Activated naive CD4-positive, alpha-beta T cell treated with anti-CD3 and anti-CD28 coated beads for 36 hours (primary cell): ENCODE measurements at places on chromosomes 7 and 10. TPM values are rescaled to one million over a fixed set of nuclear protein-coding genes. Genes with fewer than 3 reads are reported as not detected.

DNA sequence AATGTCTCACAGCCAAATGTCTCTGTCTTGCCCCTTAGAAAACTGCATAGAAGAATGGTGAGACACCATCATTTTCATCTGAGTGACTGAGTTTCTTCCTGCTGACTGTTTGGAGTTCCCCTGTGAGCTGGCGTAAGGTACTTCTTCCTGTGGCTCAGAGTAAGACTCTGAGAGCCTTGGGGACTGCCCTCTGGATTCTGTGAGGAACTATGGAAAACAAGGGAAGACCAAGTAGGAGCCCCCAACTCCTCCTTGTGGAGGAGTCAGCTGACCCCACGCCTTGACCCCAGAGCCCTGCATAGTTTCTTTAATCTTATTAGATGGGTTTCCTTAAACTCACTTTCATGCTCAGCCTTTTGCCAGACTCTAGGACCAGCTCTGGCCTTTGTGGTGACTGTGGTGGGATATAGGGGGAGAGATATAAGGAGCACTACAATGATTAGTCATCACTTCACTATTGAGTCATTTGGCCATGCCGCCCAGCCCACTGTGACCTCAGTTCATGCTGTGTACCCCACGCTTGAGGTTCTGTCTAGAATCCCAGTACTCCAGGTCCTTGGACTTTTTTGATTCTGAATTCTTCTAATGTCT is 51.8 kb upstream of the FAM133B start:
- peak; percentile 71 for DNase-seq

- DNase-seq: no peak
Observed at GRCh38 chr10:49174261-49174925, 13.8 kb downstream of the TMEM273 start.

ATAD1 gene
- total RNA-seq: 47.4 TPM

AGR3 gene
- not detected for total RNA-seq

GRID1 gene
- not detected for total RNA-seq

- DNase-seq: peak; percentile 14
Observed at GRCh38 chr7:139829025-139829774, at the start of gene TBXAS1. TSS of gene TBXAS1 (plus strand) at chr7:139829264. CDS start at chr7:139829391, 127 bp downstream.

ASZ1 gene
- total RNA-seq: not detected

DNA sequence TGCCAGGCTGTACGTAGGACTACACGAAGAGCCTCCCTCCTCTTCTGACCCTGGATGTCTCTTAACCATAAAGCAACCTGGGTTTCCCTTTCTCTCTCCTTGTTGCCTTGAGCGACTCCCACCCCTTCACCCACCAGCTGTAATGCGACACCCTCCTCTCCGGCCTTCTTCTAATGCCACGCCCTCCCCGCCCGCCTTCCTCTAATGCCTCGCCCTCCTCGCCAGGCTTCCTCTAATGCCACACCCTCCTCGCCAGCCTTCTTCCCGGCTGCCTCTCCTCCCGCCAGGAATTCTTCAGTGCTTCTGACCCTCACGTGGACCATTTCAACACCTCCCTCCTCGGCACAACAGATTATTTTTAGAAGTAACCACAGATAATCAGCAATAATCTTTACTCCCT is 348.5 kb upstream of the SHH start:
- DNase-seq: no peak

HOXA1 gene
- total RNA-seq: 0.30 TPM

- DNase-seq: no peak
Observed at GRCh38 chr10:125068406-125068805, 92.0 kb downstream of the CTBP2 start.

ADAM12 gene
- total RNA-seq: not detected

DNA sequence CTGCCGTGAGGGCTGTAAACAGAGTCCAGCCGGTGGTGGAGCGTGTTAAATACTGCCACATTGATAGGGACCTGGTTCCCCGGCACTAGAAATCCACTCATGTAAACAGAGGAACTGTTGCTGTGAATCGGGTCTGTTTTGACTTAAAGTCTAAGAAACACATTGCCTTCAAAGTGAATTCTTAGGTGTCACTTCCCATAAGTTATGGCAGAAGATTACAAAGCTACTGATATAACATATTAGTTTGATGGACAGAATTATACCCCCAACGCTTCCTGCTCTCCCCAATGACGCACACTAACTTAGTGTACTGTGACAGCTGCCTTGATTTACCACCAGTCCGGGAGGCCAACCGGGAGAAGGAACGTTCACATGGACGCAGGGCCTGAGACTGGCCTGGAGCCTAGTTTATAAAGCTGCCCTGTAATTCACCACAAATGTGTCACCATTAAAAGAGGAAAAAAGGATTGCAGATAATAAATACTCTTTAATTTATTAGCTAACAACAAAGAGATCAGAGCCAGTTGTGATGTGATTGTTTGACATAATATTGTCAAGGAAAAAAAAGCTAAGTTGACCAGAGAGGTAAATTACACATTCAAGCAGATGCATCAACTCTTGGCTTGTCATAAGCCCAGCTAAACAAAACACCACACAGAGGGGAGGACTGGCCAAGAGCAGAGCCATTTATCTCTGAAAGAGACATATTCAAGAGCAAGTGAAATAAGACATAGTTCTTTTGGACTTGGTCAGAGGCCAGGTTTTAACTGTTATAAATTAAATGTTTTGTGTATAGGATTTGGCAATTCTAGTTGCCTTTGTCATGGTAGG is 820.6 kb downstream of the LRMDA start:
- no peak for DNase-seq

NANOS1 gene
- 0.52 TPM for total RNA-seq

CAPZA2 gene
- 127 TPM for total RNA-seq

SERPINE1 gene
- total RNA-seq: not detected

DNA sequence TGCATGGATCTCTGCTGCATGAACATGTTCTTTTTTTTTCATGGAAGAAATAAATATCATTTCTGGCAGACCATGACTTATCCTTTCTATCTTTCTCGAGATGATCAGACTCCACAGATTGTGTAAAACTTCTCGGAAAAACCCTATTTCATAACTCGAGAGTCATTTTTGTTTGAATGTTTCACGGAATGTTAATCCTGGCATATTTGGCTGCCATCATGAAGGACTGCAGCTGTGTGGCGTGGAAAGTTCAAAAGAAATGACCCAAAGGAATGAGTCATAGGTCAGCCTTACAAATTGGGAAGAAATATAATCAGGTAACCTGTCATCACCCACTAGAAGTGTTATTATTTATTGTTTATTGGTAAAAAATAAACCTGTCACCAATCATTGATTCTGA is 566.8 kb downstream of the SDK1 start:
- DNase-seq: no peak

RASA4B gene
- total RNA-seq: 16.2 TPM

GRCh38 chr7:750111-750905 is 23.2 kb upstream of the PRKAR1B start:
- no peak for DNase-seq

ZEB1 gene
- total RNA-seq: 24.8 TPM

CALHM1 gene
- not detected for total RNA-seq

DNA sequence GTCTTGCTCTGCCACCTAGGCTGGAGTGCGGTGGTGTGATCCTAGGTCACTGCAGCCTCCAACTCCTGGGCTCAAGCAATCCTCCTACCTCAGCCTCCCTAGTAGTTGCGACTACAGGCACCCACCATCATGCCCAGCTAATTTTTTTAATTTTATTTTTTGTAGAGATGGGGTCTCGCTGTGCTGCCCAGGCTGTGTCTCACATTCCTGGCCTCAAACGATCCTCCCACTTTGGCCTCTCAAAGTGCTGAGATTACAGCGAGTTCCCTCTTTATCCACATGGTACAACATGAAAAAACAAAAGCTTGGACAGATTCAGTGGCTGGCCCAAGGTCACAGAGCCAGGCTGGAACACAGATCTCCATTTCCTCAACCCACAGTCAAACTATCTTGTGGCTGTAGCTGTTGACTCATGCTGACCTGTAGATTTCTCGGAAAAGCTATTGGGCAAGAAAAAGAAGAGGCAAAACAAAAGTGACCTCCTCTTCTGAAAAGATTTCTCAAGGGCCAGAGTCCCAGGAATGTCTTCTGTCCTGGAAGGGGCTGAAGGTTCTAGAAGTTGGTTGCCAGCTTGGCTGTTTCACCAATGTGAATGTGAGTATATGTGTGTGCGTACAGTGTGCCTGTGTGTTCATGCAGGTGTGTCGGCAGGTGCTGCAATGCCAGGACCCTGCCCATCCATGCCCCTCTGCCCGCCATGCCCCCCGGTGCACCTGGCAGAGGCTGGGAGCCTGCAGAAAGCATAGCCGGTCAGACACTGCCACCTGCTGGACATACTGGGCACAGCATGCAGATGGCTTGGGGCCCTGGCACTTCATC is 28.4 kb downstream of the TMEM130 start:
- DNase-seq: peak; percentile 79

DNA sequence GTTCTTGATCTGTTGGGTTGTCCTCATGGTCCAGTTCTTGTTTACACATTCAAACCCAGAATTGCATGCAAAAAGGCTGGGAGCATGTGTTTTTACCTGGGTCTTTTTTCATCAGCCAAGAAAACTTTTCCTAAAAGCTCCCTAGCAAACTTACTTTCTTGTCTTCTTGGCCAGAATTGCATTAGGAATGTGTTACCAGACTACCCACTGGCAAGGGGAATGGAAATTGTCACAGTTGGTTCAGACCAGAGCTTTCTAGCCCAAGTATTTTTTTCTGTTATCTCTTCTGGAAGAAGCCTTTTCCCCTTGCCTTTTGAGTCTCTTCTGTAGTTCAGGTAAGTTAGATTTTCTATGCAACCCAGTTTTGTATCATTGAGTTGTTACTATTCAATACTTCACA is 77.5 kb downstream of the BMPR1A start:
- no peak for DNase-seq

DNA sequence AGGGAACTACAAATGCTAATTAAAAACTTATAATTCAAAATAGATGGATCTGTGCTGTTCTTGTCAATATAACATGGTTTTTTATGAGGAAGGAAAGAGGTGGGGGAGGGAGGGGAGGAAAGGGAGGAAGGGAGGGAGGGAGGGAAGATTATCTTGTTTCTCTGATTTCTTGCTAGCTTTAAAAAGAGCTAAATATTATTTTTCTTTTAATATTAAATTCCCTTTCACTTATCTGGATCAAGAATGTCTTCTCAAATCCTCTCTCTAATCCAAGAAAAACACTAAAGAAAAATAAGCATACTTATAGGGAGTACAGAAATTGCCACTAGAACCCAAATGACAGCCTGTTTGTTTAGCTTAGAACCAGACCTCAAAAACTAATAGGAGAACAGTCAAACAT is 55.2 kb downstream of the LRRN3 start:
- no peak for DNase-seq

FAM3C gene
- total RNA-seq: 11.5 TPM

GRCh38 chr10:35129185-35129674 is 2.6 kb downstream of the CREM start:
- no peak for DNase-seq

TRIM50 gene
- not detected for total RNA-seq

- DNase-seq: no peak
Observed at GRCh38 chr10:78706256-78706655, 362.5 kb upstream of the ZMIZ1 start.

DNA sequence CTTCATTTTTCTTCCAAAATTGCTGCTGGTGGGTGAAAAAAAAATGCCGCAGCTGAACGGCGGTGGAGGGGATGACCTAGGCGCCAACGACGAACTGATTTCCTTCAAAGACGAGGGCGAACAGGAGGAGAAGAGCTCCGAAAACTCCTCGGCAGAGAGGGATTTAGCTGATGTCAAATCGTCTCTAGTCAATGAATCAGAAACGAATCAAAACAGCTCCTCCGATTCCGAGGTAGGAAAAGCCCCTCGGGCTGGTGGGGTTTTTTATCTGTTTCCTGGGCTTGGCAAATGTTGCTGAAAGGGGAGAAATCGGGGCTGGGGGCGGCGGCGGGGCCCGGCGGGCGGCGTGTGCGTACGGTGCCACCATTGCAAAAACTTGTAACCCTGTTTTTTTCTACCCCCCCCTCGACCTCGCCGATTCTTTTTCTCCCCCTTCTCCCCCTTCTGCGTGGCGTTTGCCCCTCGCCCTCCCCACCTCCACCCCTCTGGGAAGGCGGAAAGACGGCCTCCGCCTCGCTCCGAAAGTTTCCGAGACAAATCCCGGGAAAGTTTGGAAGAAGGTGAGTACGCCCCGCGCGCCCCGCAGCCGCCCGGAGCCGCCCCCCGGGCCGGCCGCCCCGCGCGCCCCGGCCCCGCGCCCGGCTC is 789 bp downstream of the TCF7L2 start:
- DNase-seq: peak; percentile 58

GRCh38 chr7:84837405-84837804 is 349.5 kb downstream of the SEMA3D start:
- DNase-seq: no peak

GRCh38 chr7:133253519-133253875 is 619 bp downstream of the EXOC4 start:
- peak; percentile 25 for DNase-seq

GRCh38 chr10:123252779-123253178 is 98.6 kb downstream of the BUB3 start:
- DNase-seq: no peak

RTKN2 gene
- total RNA-seq: 5.4 TPM

MET gene
- 0.52 TPM for total RNA-seq

PCLO gene
- not detected for total RNA-seq

SEC61G gene
- total RNA-seq: 126 TPM

GRCh38 chr10:93154531-93154930 is 80.8 kb downstream of the CYP26A1 start:
- no peak for DNase-seq

SCART1 gene
- 1.5 TPM for total RNA-seq

PAX4 gene
- total RNA-seq: not detected

DNA sequence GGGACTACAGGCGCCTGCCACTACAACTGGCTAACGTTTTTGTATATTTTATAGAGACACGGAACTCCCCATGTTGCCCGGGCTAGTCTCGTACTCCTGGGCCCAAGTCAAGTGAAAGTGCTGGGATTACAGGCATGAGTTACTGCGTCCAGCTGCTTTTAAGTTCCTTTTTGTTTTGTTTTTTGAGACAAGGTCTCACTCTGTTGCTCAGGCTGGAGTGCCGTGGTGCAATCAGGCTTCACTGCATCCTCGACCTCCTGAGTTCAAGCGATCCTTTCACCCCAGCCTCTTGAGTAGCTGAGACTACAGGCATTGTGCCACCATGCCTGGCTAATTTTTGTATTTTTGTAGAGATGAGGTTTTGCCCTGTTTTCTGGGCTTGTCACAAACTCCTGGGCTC is 155.0 kb downstream of the GALNT17 start:
- no peak for DNase-seq

- DNase-seq: no peak
Observed at GRCh38 chr7:2813350-2814185, 30.5 kb downstream of the GNA12 start.

GPR37 gene
- total RNA-seq: not detected

GRCh38 chr10:29039677-29040189 is 249.1 kb upstream of the LYZL1 start:
- DNase-seq: no peak
